ENCODE measurements at places on chromosomes 1 and 21. TPM values are rescaled to one million over a fixed set of nuclear protein-coding genes. Genes with fewer than 3 reads are reported as not detected.

- no peak for DNase-seq
Measured at GRCh38 chr1:203153051-203153988, 22.3 kb downstream of the MYBPH start.

TMEM81 gene
- 2.4 TPM for total RNA-seq

DNA sequence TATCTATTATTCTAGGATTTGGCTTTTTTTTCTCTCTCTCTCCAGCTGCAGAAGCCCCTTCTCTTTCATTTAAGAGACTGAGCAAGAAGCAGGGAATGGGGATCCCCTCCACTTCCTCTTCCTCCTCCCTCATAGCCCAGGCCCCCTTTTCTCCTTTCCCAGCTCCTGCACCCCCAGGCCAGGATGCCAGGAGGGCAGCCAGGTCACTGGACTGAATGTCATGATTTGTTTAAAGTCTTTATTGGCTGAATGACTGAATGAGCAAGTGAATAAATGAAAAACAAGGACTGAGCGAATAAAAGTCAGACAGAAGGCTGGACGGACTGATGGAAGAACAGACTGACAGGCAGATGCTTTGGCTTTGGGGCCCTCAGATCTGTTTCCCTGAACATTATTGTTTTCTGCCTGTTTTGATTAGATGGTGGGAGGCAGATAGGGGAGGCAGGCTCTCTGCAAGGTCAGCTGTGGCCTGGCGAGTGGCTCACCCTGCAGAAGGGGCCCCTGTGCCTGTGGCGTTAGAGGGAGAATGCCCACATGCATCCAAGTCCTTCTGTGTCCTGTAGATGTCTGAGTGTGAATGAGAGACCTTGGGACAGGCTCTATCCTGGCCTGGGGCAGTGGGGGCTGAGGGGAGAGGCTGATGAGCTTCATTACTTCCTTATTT lies 20.3 kb upstream of the ADGRB2 start:
- no peak for DNase-seq

GRCh38 chr1:187931776-187932175 lies 1103.0 kb downstream of the PLA2G4A start:
- no peak for DNase-seq

MPC2 gene
- total RNA-seq: 61.1 TPM

- DNase-seq: no peak
Measured at GRCh38 chr1:103514920-103515503, 10.5 kb upstream of the RNPC3 start.

All from activated naive CD8-positive, alpha-beta T cell treated with anti-CD3 and anti-CD28 coated beads for 36 hours (primary cell).